ENCODE measurements at places on chromosomes 4 and X. TPM values are rescaled to one million over a fixed set of nuclear protein-coding genes. Genes with fewer than 3 reads are reported as not detected.

Gene FAM47E
- total RNA-seq, result 17.5 TPM

Gene RTL9
- 1.6 TPM for total RNA-seq

Gene AADAT
- total RNA-seq, result 31.6 TPM

Gene PCDH11X
- total RNA-seq, result 69.4 TPM

Gene GLRA3
- 26.3 TPM for total RNA-seq

Gene SPACA5
- not detected for total RNA-seq

Gene UBE2A
- total RNA-seq, result 39.4 TPM

Gene CACNA1F
- not detected for total RNA-seq

Gene ANOS1
- 92.7 TPM for total RNA-seq

Gene MAGEB1
- total RNA-seq, result not detected

Gene ART3
- total RNA-seq, result 5.1 TPM

Gene TRIM2
- total RNA-seq, result 749 TPM

Gene EDNRA
- total RNA-seq, result 11.1 TPM

Gene SRPK3
- 0.46 TPM for total RNA-seq

Gene PCDH10
- total RNA-seq, result 173 TPM

Gene APBB2
- total RNA-seq, result 107 TPM

Gene TMEM47
- total RNA-seq, result 90.2 TPM

Gene CCDC110
- total RNA-seq, result 5.5 TPM

Gene RHOXF2B
- total RNA-seq, result not detected

Gene MMRN1
- total RNA-seq, result 6.2 TPM

Gene CA5B
- 5.8 TPM for total RNA-seq

Gene FAM9B
- total RNA-seq, result not detected

Gene CT83
- total RNA-seq, result not detected

Gene REELD1
- total RNA-seq, result not detected

Gene MAMLD1
- 4.2 TPM for total RNA-seq

Gene FRG2
- total RNA-seq, result not detected

Gene ATP7A
- 14.5 TPM for total RNA-seq

Gene TEX13D
- total RNA-seq, result not detected

Gene LRCH2
- total RNA-seq, result 40.6 TPM

Gene ATRX
- 274 TPM for total RNA-seq

Gene F11
- not detected for total RNA-seq

Gene ATOH1
- not detected for total RNA-seq

Gene SERPINA7
- total RNA-seq, result not detected

Gene ADH7
- total RNA-seq, result not detected

Gene FDCSP
- not detected for total RNA-seq

Gene MAP7D2
- 25.1 TPM for total RNA-seq

Gene LANCL3
- 7.8 TPM for total RNA-seq

Gene PNCK
- total RNA-seq, result 52.6 TPM

Gene TSPAN7
- total RNA-seq, result 141 TPM

Gene AMTN
- not detected for total RNA-seq

Gene APELA
- not detected for total RNA-seq

Gene TCEAL2
- 41.8 TPM for total RNA-seq

Gene MAGEH1
- total RNA-seq, result 109 TPM

Gene PCDH18
- 34.4 TPM for total RNA-seq

Gene GLUD2
- 3.2 TPM for total RNA-seq

Gene MAML3
- total RNA-seq, result 7.4 TPM

Gene PORCN
- total RNA-seq, result 9.7 TPM

Gene RNF175
- 45.7 TPM for total RNA-seq

Gene NXF2B
- total RNA-seq, result 0.23 TPM

Gene DRP2
- 11.3 TPM for total RNA-seq

Gene ARHGAP6
- total RNA-seq, result 4.4 TPM

Measured in diencephalon (tissue), 1 donor.